ENCODE measurements at places on chromosomes 1 and 21.

GRCh38 chr1:179953974-179954492, 577 bp upstream of the CEP350 start:
- no peak for DNase-seq

GRCh38 chr21:22145545-22145944, 1147.3 kb downstream of the NCAM2 start:
- no peak for DNase-seq

GRCh38 chr1:155966750-155967149, 11.6 kb downstream of the ARHGEF2 start:
- DNase-seq: no peak

DNA sequence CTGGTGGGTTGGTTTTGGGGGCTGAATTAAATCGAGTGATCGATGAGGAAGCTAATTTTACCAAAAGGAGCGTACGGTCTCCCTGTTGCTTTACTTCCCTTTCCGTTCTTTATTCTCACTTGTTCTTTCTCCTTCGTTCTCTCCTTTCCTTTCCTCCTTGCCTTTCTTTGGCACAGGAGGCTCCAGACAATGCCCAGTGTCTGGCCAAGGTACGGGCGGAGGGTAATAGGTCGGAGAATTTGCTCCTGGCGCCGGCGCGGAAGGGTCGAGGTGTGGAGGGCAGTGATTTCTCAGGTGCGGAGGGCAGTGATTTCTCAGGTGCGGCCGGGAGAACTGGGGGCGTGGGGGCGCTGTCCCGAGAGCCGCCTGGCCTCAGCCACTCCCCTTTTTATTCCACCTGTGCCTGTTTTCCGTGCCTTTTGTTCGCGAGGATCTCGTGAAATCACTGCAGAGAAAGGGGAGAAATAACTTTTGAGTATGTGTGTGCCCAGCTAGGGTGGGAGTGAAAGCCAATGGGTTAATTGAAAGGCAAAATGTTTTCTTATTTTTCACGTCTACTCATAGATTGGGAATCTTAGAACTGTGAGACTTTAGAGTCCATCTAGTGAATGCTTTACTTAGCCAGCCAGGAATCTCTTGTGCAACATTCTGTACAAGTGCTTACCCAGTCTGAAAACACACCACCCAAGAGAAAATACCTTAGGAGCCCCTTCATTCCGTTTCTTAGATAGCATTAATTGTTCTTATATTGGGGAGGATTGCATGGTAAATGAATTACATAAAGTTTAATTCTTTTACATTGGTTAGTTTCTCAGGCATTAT, 1.3 kb downstream of the FNBP1L start:
- no peak for DNase-seq

- no peak for DNase-seq
Observed at GRCh38 chr1:46274225-46275029, 26.9 kb downstream of the RAD54L start.

- DNase-seq: no peak
Observed at GRCh38 chr21:46624050-46624449, 11.4 kb upstream of the PRMT2 start.

DNA sequence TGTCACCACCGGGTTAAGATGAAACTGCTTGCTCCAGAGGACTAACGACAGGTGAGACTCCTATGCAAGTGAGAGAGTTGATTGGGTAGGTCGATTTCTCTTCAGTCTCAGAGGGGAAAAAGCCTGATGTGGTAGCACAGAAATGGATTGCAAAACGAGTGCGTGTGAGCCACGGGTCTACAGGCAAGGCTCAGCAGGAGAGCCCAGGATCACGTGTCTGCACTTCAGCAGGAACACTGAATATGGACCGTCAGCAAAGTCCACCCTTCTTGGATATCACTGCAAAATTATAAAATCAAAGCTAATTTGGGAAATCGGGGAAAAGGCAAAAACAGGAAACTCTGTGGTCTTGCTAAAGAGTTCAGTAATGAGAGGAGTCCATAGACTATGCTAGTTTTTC, 107.7 kb upstream of the ZNF648 start:
- no peak for DNase-seq

- DNase-seq: no peak
Observed at GRCh38 chr1:59560807-59561450, 253.8 kb upstream of the HOOK1 start.

- no peak for DNase-seq
Observed at GRCh38 chr21:31347435-31348032, 3.5 kb upstream of the TIAM1 start.

GRCh38 chr1:61051719-61052394, 30.5 kb upstream of the NFIA start:
- no peak for DNase-seq

- DNase-seq: no peak
Observed at GRCh38 chr1:117932576-117932975, 3.0 kb downstream of the WDR3 start.

DNA sequence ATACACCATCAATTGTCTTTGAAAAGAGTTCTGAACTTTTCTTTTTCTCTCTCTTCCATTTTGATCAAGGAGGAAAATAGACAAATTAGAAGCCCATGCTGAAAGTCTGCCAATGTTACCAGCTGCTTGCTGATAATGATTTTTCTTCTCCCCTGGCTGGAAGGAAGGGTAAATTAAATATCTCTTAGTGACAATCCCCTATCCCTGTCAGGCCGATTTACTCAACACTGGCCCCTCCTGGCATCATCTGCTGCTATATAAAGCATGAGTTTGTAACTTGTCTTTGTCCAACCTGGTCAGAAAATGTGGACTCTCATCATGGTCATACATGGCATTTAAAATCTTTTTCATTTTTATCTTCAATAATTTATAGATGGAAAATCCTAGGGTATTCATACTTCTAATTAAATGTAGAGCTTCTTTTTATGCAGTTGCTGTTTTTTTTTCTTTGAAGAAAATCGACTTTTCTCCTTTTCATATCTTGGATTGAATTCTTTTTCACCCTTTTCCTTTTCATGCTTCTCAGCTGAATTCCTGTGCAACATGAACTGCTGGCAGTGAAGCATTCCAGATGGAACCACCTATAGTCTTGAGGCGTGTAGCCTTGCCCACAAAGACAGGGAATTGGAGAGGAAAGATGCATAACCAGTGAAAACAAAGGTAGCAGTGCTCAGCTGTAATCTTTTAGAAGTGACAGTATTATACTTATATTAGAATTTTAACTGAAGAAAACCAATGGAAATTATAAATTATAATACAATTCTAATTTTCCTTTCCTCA, 214.7 kb upstream of the PTGFR start:
- no peak for DNase-seq

DNA sequence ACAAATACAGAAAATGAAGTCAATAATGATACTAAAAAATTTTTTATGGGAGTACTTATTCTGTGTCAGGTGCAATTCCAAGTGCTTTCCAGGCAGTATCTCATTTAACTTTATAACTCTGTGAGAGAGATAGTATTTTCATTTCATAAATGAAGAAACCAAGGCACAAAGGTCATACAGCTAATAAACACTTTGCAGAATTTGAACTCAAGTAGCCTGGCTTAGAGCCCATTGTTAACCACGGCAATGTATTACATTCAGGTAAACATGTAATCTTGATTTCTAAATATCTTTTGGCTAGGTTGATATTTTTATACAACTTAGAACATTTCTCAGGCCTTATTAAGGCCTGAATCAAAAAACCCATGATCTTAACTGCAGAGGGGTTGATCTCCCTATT, 28.9 kb upstream of the PKN2 start:
- DNase-seq: no peak

DNA sequence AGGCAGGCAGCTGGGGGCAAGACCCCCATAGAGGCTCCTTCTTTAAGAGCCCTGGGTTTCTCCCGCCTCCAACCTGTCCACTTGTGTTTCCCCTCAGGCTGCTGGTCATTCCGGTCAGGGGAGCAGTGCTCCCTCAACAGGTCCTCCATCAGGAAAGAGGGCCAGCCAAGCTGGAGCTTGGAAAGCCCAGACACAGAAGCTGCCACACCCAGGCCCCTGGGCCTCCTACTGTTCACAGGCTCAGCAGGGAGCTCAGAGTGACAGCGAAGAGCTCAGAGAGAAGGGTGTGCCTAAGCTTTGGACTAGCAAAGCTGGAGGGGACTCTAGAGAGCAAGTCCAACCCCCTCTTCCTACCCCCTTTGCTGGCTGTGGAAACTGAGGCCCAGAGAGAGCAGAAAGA, 10.3 kb upstream of the CDCP2 start:
- no peak for DNase-seq

GRCh38 chr1:19374083-19374801, 62.1 kb downstream of the SLC66A1 start:
- DNase-seq: no peak

- no peak for DNase-seq
Observed at GRCh38 chr1:63903947-63904610, 130.3 kb downstream of the ROR1 start.

- no peak for DNase-seq
Observed at GRCh38 chr1:56150441-56151215, 428.7 kb downstream of the PLPP3 start.

- no peak for DNase-seq
Observed at GRCh38 chr1:195188821-195189220, 1419.4 kb downstream of the KCNT2 start.

DNA sequence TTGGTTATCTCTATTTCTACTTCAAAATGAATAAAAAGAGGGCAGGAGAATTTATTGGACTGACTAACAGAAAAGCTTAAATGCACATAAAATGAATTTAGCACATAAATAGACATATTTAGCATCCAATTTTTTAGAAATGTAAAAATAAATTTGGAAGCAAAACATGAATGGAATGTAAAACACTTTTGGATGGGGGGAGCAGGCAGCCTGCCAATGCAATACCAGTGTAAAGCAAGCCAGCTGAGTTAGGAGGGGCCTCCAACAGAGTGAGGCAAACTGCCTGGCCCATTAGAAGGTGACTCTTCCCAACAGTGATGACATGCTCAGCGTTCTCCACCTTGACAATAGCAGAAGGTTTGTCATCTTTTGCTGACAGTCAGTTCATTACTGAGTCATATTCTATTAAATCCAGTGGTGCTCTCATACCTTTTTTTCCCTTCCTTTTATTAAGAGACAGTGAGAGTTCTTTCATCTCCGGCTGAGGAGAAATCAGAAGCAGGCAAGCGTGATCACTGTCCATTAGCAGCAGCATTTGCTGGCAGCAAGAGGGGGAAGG, 19.5 kb upstream of the EXO1 start:
- DNase-seq: no peak

GRCh38 chr1:89986020-89986419, 8.9 kb upstream of the ZNF326 start:
- no peak for DNase-seq

GRCh38 chr1:215114154-215114933, 31.8 kb downstream of the KCNK2 start:
- no peak for DNase-seq

DNA sequence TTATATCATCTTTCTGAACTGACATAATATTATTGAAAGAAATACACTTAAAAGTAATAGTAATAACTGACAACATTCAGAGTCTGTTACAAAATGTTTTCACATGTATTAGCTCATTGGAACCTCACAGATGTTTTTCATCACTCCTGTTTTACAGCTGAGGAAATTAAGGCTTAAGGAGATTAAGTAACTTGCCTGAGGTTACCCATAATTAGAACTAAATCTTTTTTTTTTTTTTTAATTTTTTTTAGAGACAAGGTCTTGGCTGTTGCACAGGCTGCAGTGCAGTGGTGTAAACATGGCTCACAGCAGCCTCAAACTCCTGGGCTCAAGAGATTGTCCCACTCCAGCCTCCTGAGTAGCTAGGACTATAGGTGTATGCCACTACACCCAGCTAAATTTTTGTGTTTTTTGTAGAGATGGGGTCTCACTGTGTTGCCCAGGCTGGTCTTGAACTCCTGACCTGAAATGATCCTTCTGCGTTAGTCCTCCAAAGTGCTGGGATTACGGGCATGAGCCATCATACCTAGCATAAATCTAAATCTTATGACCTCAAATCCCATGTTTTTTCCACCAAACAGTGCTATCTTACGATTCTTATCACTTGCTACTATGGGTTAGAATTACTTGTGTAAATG, 64.7 kb upstream of the MACF1 start:
- DNase-seq: no peak

- no peak for DNase-seq
Observed at GRCh38 chr1:154877370-154877974, 7.4 kb upstream of the KCNN3 start.

DNA sequence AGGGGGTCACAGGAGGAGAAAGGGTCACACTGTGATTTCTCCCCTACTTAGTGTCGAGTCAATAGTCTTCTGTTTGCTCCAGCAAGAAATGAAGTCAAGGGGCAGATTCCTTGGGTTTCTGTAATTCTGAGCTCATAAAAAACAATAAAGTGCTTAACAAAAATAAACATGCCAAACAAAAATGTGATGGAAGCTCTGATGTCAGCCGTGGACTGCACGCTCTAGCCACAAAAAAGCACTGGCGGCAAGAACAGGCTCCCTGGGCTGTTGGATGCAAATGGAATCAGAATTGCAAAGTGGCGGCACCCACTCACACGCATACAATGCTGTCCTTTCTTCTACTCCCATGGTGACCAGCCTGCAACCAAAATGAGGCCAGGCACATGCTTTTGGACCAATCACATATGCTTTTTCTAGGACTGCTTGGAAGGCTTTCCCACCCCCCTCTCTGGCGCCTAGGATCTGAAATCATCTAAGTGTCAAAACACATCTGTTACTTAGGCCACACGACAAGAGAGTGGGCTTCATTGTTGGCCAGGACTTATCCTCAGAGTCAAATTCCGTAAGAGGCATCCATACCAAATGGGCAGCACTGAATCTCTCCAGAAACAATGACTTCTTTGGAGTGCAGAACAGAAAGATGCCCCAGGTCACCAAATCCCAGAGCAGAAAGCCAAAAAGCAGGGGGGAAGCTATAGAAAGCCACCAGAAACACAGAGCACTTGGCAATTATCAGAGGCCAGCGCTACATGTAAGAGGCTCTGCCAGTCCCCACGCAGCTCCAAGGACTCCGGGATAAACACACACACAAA, 9.2 kb downstream of the C1orf198 start:
- no peak for DNase-seq

GRCh38 chr1:12475101-12475500, 142.9 kb downstream of the DHRS3 start:
- DNase-seq: no peak

GRCh38 chr21:22260274-22260673, 1262.1 kb downstream of the NCAM2 start:
- DNase-seq: no peak

GRCh38 chr1:15876357-15877055, 29.0 kb downstream of the SPEN start:
- DNase-seq: no peak

- no peak for DNase-seq
Observed at GRCh38 chr1:204254031-204254661, 40.4 kb upstream of the GOLT1A start.

- peak; percentile 66 for DNase-seq
Observed at GRCh38 chr1:111221633-111222291, 5.8 kb upstream of the CHI3L2 start.

DNA sequence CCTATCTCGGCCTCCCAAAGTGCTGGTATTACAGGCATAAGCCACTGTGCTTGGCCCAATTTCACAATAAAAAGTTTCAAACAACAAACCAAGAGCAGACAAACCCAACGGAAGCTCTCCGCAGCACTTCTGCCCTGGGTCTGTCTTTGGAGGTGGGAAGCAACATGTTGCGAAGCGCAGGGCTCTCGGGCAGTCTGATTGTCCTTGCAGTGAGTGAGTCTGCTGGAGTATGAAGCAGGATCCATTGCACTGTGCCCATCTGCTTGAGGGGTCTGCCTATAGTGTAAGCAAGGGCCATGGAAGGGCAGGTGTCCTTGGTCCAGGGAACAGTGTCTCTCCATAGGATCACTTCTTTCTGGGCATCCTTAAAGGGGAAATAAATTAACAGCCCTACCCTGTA, 14.6 kb upstream of the PARP1 start:
- DNase-seq: no peak

All from CD8-positive, alpha-beta T cell (primary cell).